Stimulated activated CD4-positive, alpha-beta T cell treated with anti-CD3 and anti-CD28 coated beads, Interleukin-15, amount 100 ng/mL, for 1 hour (primary cell): ENCODE measurements at places on chromosomes 16 and 17.

GRCh38 chr16:68770671-68771070 is 33.6 kb downstream of the CDH1 start:
- no peak for DNase-seq

DNA sequence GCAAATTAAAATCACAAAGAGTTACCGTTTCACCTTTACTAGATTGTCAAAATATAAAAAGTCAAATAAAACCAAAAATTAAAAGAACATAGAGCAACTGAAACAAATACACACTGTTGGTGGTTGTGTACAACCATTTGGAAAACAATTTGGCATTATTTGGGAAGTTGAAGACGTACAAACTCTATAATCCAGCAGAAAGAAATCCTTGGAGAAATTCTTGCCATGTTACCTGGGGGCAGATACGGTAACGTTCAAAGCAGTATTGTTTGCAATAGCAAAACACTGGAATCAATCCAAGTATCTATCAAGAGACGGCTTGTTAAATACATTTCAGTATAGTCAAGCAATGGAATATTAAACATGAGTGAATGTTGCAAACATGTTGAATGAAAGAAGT is 56.7 kb downstream of the TBX4 start:
- DNase-seq = no peak

- no peak for DNase-seq
These were observed 4.8 kb downstream of the BANP start for GRCh38 chr16:87956098-87956364.

GRCh38 chr16:20838240-20838639 is 31.9 kb downstream of the REXO5 start:
- no peak for DNase-seq

DNA sequence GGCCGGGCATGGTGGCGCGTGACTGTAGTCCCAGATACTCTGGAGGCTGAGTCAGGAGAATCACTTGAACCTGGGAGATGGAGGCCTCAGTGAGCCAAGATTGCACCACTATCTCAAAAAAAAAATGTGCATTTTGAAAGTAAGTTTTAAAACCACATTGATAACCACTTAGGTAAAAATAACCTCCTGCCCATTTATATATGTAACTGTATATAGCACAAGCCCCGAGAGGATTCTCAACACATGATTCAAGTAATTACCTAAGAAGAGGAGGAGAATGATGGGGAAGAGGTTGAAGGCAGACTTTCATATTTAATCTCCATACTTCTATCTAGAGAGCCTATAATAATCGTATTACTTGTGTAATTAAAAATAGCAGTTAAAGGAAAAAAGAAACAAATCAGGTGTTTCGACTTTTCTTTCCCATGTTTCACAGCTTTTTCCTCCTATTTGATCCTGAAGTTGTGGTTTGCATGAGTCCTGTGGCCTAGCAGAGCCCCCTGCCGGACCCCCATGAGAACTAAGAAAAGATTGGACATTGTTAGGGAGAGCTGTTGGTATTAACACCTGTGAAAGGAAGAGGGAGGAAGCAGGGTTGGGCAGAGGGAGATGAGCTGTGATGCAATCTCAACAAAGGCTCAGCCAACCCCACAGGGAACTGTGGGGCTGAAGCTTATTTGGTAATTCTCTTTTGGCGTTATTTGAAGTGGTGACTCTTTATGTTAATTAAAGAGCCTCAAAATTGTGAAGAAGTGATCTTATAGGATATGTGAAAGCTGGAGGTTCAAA is 22.1 kb downstream of the PMFBP1 start:
- no peak for DNase-seq

DNA sequence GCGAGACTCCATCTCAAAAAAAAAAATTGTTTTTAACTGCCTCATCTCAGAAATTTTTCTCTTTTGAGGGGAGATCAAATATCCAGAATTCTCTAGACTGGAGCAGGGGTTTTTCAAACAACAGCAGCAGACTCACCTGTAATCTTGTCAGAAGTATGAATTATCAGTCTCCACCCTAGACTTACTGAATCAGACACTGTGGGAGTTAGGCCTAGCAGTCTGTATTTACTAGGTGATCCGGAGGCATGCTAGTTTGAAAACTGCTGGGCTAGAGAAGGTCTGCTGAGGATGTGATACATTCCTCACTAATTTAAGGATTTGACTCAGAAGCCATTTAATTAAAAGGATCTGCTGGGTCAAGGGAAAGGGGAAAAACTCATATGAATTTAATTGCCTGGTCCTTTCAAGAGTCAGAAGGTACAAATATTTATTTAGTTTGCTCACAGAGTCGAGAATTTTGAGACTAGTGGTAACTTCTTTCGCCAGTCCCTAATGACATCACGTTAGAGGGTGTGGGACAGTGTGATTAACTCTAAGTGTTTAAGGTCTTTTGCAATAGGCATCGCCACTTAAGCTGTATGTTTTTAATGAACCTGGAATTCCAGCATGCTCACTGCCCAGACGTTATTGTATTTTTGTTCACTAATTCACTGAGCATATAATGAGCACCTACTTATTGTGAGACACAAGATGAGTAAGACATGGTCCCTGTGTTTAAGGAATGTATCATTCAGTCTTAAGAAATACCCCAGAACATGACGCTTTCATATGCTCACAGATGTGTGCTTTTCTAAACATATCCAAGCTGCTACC is 14.2 kb downstream of the ATP6V0A1 start:
- no peak for DNase-seq

GRCh38 chr17:36940313-36941264 is 3.3 kb downstream of the LHX1 start:
- DNase-seq = no peak

GRCh38 chr17:71726341-71726740 is 394.5 kb upstream of the SOX9 start:
- DNase-seq = no peak

- DNase-seq = no peak
These were observed 7.1 kb upstream of the PSMD3 start for GRCh38 chr17:39973496-39973895.

DNA sequence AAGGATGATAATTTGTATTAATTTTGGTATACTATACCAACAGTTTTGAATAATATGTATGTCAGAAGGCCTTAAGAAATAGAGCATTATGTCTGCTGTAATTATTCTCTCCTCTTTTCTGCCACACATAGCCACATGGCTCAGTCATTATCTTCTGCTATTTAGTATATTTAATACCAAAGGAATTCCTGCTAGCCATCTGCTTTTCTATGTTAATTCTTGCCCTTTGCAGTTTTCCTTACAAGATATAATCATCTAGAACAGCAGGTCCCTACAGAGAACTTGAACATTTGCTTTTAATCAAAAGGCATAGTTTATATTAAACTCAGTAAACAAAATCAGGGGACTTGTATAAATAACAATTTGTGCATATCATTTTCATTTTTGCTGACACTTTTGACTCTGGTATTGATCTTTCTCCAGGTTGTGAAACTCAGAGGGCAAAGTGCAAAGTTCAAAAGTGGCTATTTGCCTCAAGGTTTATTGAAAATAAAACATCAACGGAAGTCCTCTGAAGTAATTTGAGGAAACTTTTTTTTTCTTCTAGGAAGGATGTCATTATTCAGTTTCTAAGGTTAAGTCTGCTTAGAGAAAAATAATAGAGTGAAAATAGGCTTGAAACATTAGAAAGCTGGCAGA is 702.0 kb downstream of the KCNJ2 start:
- DNase-seq = no peak

- DNase-seq = no peak
These were observed 8.5 kb upstream of the CRHR1 start for GRCh38 chr17:45775576-45776011.

DNA sequence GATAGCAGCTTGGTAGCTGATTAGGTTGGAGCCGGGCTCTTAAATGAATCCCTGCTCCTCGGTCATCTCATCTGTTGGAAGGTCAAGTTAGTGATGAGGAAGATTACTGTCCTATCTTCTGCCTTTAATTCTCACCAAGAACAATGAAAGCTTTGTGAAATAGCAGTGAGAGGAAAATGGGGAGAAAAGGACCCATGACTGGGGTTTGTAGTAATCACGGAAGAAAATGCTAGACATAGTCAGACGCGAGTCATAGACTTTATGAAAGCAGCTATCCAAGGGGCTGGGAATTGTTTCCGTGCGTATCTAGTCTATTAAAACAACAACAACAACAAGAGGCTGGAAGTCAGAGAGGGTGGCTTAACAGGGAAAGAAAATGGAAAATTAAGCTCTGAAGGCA is 18.3 kb downstream of the PIK3R5 start:
- no peak for DNase-seq
